AG09319 (cell line): ENCODE measurements at places on chromosomes 4 and X.
A peak's percentile ranks its signal among the peaks of the same experiment; 100 is the strongest.

GRCh38 chrX:115409551-115409950 is 120.0 kb downstream of the LUZP4 start:
- DNase-seq, result no peak

GRCh38 chr4:3827616-3828492 is 61.7 kb downstream of the ADRA2C start:
- peak; percentile 14 for DNase-seq

- no peak for DNase-seq
Measured at GRCh38 chrX:32480019-32480418, 731.3 kb downstream of the DMD start.

DNA sequence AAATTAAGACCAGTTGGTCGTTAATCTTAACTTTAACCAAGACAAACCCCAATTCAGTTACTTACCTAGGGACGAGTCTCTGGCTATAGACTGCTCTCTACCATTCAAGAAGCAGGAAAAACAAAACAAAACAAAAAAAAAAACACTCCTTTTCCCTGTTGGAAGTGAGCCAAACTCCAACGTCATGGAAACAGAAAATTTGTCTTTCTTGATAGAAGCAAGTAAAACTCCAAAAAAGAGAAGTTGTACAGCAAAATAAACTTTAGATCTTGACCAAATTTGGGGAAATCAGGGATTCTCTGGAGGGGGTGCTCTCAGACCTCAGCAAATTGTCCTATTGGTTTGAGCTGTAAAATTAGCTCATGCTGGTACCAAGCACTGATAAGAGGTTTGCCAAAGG is 3.7 kb downstream of the CNGA1 start:
- DNase-seq, result no peak

DNA sequence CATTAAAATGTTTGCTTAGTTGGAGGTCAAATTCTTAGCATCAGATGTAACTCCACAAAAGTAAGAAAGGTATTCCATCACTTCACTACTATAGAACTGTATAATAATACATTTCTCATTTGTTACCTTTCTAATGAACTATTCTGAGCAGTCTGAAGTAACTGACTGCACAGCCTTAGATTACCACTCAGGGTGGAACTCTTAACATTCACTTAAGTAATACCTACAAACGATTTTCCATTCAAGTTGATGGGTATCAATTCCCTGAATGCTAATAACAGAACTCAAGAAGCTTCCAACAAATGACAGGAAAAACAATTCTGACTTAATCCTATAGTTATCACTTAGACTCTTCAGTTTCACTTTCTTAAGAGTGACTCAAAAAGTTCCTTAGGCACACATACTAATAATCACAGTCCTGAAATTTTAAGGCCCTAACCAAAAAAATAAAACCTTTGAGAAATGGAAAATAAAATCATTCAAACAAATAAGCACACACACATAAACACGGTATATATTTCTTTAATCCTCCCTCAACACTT is 20.9 kb downstream of the HNRNPD start:
- DNase-seq, result no peak

GRCh38 chr4:9845791-9846493 is 64.5 kb downstream of the DRD5 start:
- no peak for DNase-seq

GRCh38 chrX:56284269-56284668 is 52.1 kb downstream of the KLF8 start:
- DNase-seq, result no peak

GRCh38 chr4:185573651-185574199 is 38.4 kb upstream of the PDLIM3 start:
- DNase-seq, result no peak

- no peak for DNase-seq
Measured at GRCh38 chrX:33989936-33990335, 142.2 kb downstream of the FAM47A start.

- DNase-seq, result peak; percentile 54
Measured at GRCh38 chrX:138917781-138918180, 206.3 kb upstream of the FGF13 start.

GRCh38 chrX:63713526-63713925 is 71.5 kb downstream of the ARHGEF9 start:
- no peak for DNase-seq

- DNase-seq, result peak; percentile 75
Measured at GRCh38 chrX:154002215-154002719, 17.4 kb downstream of the IRAK1 start.

DNA sequence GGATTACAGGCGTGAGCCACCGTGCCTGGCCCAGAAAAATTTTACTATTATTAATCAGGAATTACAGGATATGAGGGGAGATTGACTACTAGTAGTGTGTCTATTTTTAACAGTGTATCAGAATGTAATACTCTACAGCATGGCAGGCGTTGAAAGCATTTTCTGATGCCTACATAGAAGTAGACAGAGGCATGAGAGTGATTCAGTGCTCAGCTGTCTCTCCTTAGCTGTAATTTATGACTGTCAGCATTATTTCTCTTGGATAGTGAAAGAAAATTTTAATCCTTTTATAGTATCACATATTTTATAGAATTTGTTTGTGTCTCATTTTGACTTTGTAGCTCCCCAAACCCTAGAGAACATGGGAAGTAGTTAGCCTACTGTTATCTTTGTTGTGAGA is 20.7 kb downstream of the ARHGAP24 start:
- no peak for DNase-seq

DNA sequence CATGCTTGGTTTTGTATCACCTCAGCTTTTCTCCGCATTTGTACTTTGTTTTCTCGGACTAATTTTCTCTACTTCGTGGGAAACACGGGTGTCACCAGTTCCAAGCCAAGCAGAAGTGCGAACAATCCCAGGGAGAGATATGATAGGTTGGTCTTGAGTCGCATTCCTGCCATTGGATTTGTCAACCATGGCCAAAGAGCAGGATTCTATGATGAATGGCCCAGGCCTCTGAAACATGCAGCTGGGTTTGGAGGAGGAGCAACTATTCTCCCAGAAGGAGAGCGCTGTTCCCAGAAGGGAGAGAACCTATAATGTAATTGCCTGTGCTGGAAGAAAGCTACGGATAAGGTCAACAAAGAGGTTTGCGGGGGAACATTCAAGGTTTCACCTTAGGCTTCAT is 10.3 kb upstream of the FGFBP1 start:
- no peak for DNase-seq

- no peak for DNase-seq
Measured at GRCh38 chr4:2930758-2931511, 32.3 kb downstream of the NOP14 start.

GRCh38 chr4:23881674-23882337 is 8.0 kb downstream of the PPARGC1A start:
- no peak for DNase-seq

DNA sequence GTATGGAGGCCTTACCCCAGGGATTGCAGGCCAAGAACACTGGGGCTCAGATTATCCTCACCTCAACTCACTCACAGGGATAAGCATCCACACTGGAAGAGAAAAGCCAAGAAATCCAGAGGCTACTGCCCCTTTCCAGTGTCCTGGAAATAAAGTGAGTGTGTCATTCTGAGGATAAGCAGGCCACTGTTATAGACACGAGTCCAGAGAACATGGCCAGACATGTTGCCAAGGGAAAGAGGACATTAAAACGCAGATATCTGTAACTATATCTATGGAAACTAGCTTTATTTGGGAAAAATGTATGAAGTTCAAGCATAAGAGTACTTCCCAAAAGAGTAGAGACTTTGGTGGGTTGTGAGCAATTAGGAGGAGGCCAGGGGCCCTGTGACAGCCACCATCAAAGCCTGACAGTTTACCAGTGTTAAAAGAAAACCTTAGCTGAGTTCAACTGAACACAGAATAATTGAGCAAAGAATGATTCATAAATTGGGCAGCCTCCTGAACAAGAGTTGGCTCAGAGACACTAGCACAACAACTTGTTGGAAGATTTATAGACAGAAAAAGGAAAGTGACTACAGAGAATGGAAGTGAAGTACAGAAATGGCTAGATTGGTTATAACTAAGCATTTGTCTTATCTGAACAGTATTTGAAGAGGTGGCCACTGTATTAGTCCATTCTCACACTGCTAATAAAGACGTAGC is 1222.2 kb downstream of the STIM2 start:
- DNase-seq, result no peak
